Foreskin melanocyte (primary cell): ENCODE measurements at places on chromosomes 7 and 10.

- DNase-seq, result no peak
Observed at GRCh38 chr10:30734901-30735300, 105.3 kb upstream of the LYZL2 start.

DNA sequence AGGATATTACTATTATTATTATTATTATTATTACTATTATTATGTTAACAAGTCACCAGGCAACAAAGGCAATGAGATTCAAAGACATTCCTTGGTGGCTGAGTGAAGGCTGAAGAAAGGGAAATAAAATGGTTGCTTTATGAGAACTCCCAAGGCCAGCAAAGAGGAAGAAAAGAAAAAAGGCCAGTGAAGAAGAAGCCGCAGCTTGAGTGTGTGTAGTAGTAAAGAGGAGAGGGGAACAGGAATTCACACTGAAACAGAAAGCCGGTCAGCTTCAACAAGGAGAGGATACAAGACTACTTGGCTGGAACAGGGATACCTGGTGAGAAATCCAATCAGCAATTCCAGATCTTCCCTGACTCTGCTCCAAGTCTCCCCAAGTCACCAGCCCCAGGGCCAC is 42.4 kb downstream of the PLXNA4 start:
- no peak for DNase-seq

- no peak for DNase-seq
Observed at GRCh38 chr7:135938563-135938962, 38.6 kb downstream of the MTPN start.

- no peak for DNase-seq
Observed at GRCh38 chr10:73083221-73083620, 13.4 kb downstream of the P4HA1 start.

GRCh38 chr7:82044497-82045080 is 274.7 kb upstream of the HGF start:
- DNase-seq, result no peak
